Ascending aorta (tissue), 2 donors: ENCODE measurements at places on chromosomes 11 and 22. TPM values are rescaled to one million over a fixed set of nuclear protein-coding genes. Genes with fewer than 3 reads are reported as not detected.

Gene RNF121
- 5.0 TPM for total RNA-seq

Gene CFAP68
- not detected for total RNA-seq

Gene CNIH2
- total RNA-seq = not detected

Gene MMP27
- not detected for total RNA-seq

DNA sequence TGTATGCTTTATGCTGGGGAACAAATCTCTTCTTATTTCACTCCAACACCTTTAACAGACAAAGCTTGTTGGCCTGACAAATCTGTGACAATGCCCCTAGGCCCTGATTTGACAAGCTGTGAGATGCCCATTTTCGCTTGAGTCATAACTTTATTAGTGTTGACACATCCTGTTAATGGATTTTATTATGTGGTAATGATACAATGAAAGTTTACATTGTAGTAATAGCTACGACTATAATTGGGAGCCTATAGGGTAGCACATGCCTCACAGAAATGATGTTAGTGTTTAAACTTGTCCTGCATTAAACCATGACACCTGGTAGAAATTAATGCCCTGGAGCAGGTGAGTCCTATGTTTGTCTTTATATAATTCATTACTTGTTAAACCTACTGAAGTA lies 3.3 kb upstream of the MMP10 start:
- no peak overlapping the region for H3K27ac ChIP-seq
- no peak overlapping the region for H3K4me3 ChIP-seq
- H3K27me3 ChIP-seq = no peaks in the 10 kb centered on the region
- no peaks in the 10 kb centered on the region for H3K36me3 ChIP-seq
- DNase-seq = no peak

DNA sequence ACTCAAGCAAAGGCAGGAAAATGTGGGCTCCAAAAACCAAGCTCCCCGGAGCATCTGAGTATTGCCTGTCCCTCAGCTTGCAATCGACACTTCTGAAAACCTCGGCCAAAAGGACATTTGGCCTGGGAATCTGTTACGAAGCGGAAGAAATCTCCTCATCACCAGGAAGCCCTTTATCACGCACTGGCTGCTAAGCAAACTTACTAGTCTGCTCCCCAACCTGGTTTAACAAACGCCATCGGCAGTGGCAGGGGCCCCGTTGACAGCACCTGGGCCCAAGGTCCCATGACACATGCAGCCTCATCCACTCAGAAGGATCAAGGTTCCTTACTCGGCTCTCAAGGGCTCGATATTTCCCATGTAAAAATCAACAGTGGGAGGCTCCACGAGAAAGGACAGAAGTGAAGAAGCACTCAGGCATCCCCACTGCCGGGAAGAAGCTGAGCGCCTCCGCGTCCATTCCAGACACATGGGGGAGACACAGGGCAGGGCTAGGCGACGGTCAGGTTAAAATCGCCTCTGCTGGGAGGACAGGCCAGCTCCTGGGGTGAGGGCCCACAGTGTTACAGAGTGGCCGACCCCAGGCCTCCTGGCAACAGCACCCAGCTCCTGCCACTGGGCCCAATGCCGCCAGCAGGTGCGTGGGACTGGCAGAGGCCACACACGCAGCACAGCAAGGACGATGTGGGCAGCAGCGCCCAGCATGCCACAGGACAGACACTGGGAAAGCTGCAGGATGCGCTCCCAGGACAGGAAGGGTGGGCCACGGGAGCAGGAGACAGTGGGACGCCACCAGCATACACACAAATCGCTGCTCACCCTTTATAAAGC lies 27.1 kb downstream of the BRD1 start:
- H3K27ac ChIP-seq = no peak overlapping the region
- H3K4me1 ChIP-seq = no peaks in the 10 kb centered on the region
- H3K36me3 ChIP-seq = peaks cover 55% of the 10 kb centered on the region
- no peak for DNase-seq
- no peak overlapping the region for H3K4me3 ChIP-seq
- H3K27me3 ChIP-seq = no peaks in the 10 kb centered on the region

DNA sequence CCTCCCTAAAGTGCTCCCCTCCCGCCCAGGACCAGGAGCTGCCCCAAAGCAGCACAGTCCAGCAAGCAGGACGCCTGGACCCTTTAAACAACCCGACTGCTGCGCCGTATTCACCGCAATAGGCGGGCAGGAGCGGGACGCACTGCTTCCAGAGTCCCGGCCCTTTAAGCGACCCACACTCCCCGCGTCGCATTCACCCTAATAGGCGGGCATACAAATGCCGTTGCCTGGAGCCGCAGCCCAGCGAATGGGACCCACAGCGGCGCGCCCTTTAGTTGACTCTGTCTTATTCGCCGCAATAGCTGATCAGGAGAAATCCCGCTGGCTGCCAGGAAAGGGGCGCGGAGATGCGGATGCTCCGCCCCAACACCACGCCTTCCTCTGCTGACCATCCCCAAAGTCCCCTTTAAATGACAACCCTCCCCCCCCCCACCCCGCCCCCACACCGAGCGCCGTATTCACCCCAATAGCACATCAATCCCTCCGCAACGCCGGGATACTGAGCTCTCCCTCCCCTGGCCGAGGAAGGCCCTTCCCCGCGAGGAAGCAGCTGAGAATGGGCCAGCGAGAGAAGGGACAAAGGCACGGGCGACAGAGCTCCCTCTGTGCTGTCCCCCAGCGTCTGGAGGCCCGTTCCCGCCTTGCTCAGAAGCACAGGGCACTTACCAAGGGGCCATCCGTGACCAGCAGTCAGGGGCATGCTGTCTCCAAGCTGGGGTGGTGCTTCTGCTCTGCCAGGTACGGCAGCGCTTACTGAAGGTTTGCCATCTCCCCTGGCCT lies 4.7 kb downstream of the OSBPL5 start:
- H3K4me3 ChIP-seq = peak overlapping the region; percentile 86
- no peaks in the 10 kb centered on the region for H3K27me3 ChIP-seq
- peaks cover 40% of the 10 kb centered on the region for H3K4me1 ChIP-seq
- no peaks in the 10 kb centered on the region for H3K36me3 ChIP-seq

- peak overlapping the region; percentile 56 for H3K4me3 ChIP-seq
- H3K27ac ChIP-seq = no peak overlapping the region
- H3K27me3 ChIP-seq = peaks cover 15% of the 10 kb centered on the region
Observed at GRCh38 chr22:41925783-41926460, 684 bp downstream of the TNFRSF13C start.
